LHCN-M2 (cell line): ENCODE measurements at places on chromosomes 16 and 17. TPM values are rescaled to one million over a fixed set of nuclear protein-coding genes. Genes with fewer than 3 reads are reported as not detected.

Gene NEK8
- total RNA-seq, result 2.2 and 3.4 TPM in 2 replicates

Gene CRHR1
- not detected in 2 replicates for total RNA-seq

Gene TNFRSF17
- total RNA-seq, result not detected in 2 replicates

Gene FOXC2
- 5.1 and 8.3 TPM in 2 replicates for total RNA-seq

Gene CLDN6
- total RNA-seq, result 0.06 TPM in 2 replicates

Gene SHISA9
- 12.7 and 14.6 TPM in 2 replicates for total RNA-seq

Gene KRT15
- 0.19 and 0.46 TPM in 2 replicates for total RNA-seq
